ENCODE measurements at places on chromosomes 1 and 21. TPM values are rescaled to one million over a fixed set of nuclear protein-coding genes. Genes with fewer than 3 reads are reported as not detected.

PRAMEF1 gene
- not detected for total RNA-seq

TOMM20 gene
- total RNA-seq, result 91.6 TPM

ROR1 gene
- 15.1 TPM for total RNA-seq

CD5L gene
- total RNA-seq, result not detected

SLC2A5 gene
- total RNA-seq, result 23.5 TPM

CDC20 gene
- 18.9 TPM for total RNA-seq

CFHR5 gene
- total RNA-seq, result not detected

RNF186 gene
- total RNA-seq, result not detected

C1orf94 gene
- not detected for total RNA-seq

TSPAN2 gene
- not detected for total RNA-seq

WDR4 gene
- total RNA-seq, result 9.2 TPM

OR10J5 gene
- total RNA-seq, result not detected

CDK18 gene
- 0.47 TPM for total RNA-seq

ASCL5 gene
- total RNA-seq, result not detected

SPATA17 gene
- 0.45 TPM for total RNA-seq

OR2T35 gene
- total RNA-seq, result not detected

G0S2 gene
- 4.4 TPM for total RNA-seq

AKR7A3 gene
- total RNA-seq, result 0.15 TPM

SYCP1 gene
- not detected for total RNA-seq

LCA5L gene
- 0.35 TPM for total RNA-seq

POU2F1 gene
- total RNA-seq, result 3.4 TPM

TMEM125 gene
- total RNA-seq, result 0.15 TPM

All from smooth muscle cell of the coronary artery (primary cell).